Lower lobe of right lung (tissue), 2 donors: ENCODE measurements at places on chromosomes 7 and 10.
A peak's percentile ranks its signal among the peaks of the same experiment; 100 is the strongest.

- DNase-seq = peak; percentile 95
Observed at GRCh38 chr10:30434273-30435072, 489 bp downstream of the MAP3K8 start.

GRCh38 chr7:52260046-52260665, 775.3 kb upstream of the POM121L12 start:
- no peak for DNase-seq

DNA sequence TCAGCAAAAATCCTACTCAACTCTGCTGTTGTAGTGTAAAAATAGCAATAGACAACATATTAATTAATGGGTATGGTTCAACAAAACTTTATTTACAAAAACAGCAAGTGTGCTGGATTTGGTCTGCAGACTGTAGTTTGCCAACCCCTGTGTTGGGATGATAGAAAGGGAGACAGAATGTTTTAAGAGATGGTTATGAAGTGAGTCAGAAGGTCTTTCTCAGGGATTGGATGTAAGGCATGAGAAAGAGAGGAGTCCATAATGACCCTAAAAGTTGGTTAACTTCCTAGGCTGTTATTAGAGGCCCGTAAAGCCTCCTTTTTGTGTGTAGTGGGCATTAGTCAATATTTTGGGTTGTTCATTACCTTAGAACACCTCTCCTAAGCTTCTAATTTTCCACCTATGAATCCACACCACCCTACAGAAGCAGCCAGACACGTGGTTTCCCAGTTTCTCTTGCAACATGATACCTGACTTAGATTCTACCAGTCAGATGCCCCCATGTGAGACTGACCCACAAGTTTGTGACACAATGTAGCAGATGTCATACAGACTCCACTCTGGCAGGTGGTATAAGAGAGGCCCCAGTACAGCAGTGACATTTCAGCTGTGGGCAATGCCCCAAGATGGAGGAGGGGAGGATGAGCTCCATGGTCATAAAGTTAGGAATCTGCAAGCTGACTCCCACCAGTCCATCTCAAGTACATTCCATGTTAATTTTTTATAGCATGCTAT, 1015.6 kb downstream of the KCNMA1 start:
- DNase-seq = no peak

- peak; percentile 57 for DNase-seq
Observed at GRCh38 chr7:94394437-94395140, at the start of gene COL1A2. TSS of gene COL1A2 (plus strand) at chr7:94394895. CDS start at chr7:94395032, 137 bp downstream.

DNA sequence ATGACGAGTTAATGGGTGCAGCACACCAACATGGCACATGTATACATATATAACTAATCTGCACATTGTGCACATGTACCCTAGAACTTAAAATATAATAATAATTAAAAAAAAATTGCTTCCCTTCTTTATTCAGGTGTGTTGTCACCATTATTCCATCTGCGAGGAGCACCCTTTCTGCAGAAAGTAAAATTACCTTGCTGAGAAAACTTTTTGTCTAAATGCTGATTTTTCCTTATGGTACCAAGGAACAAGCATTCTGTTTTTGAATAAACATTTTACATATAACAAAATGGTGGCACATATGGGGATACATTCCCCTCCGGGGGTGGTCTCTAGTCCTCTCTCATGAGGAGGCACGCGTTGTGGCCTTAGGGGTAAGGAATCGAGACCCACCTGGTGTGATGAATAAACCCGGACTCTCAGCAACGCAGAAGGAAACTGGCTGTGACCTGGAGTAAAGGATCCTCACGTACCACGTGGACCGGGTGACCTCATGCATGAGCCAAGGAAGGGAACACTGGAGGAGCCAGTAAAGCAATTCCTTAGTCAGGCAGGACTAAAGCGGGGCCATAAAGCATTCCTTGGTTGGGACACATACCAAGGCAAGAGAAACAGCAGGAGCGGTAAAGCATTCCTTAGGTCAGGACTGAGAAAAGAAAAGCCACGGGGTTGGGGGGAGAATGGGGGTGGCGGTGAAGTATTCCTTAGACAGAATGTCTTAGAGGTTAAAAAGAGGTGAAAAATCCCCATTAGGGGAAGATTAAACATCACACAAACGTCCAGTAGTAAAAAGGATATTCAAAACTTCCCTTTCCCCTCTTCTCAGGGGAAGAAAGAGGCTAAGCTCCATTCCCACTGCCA, 20.8 kb upstream of the OPTN start:
- DNase-seq = no peak

DNA sequence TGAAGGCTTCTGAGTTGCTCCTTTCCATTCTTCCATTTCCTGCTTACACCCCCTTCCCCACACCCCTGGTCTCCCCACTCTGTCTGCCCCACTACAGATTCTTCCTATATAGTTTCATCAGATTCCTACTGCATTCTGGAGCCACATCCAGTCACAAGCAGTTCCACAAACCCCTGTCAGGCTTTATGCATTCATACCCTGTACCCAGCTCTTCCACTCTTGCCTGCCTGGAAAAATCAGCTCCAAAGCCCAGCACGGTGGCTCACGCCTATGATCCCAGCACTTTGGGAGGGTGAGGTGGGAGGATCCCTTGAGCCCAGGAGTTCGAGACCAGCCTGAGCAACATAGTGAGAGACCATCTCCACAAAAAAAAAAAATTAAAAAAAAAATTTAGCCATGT, 60.4 kb downstream of the C10orf67 start:
- DNase-seq = no peak

- DNase-seq = no peak
Observed at GRCh38 chr10:9102026-9102425, 1047.5 kb downstream of the GATA3 start.

- DNase-seq = no peak
Observed at GRCh38 chr10:62467527-62467926, 93.4 kb downstream of the ZNF365 start.

GRCh38 chr7:132446260-132446659, 130.0 kb downstream of the PLXNA4 start:
- DNase-seq = no peak

GRCh38 chr10:86224354-86225102, 142.1 kb downstream of the GRID1 start:
- peak; percentile 15 for DNase-seq

GRCh38 chr10:101053516-101053915, 8.3 kb upstream of the KAZALD1 start:
- no peak for DNase-seq

GRCh38 chr7:101814081-101814990, 3.1 kb upstream of the CUX1 start:
- DNase-seq = peak; percentile 82

DNA sequence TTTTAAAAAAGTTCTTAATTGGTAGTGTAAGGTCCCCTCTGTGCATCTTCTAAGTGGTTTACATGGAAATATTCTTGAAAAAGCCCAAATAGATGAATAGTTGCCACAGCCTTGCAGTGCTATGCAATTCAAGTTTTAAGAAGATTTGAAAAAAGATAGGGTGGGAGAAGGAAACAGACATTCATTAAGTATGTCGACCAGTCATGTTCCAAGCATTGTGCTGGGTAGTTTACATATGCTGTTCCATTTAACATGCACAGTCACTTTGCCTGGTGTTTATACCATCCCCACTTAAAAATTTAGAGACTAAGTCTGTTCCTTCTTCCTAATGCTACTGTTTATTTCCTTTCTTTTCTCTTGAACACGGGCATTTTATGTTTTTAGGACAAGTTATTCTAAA, 28.1 kb upstream of the NAMPT start:
- DNase-seq = no peak

GRCh38 chr10:110993024-110993693, 73.8 kb downstream of the SHOC2 start:
- DNase-seq = no peak

DNA sequence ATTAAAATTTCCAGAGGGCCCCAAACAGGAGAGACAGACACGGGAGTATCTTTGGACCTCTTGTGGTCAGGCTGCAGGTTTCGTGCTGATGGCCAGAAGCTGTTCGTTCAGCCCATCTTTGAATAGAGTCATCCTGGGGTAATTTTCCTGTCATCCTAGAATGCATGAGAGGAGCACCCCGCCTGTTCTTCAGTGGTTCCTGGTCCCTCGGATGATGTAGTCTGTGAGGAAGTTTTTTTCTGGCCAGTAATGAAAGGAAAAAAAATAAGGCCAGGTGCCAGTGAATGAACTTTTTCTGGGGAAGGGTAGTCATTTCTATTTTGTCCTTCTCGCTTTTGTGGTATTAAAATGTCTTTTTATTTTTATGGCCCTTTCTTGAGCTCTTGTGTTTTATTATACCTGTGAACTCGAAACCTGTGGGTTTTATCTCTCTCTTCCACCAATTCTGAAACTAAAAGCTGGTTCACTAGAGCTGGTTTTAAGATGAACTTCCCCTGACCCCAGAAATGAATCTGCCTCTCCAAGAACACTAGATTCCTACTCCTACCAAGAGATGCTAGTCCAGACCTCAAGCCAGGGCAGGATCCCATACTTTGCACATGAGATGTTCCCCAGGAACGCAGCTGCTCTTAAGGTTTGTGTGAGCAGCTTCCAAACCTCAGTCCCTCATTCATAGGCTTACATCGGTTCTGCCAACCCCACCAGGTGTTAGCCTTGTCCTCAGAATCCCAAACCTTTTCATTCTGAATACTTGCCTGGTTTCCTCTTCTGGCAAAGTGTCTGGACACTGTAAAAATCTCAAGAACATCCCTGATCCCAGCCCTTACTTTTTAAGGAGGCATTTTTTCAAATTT, 15.4 kb upstream of the MEST start:
- no peak for DNase-seq

GRCh38 chr7:100483090-100483721, 521 bp upstream of the NYAP1 start:
- peak; percentile 81 for DNase-seq

DNA sequence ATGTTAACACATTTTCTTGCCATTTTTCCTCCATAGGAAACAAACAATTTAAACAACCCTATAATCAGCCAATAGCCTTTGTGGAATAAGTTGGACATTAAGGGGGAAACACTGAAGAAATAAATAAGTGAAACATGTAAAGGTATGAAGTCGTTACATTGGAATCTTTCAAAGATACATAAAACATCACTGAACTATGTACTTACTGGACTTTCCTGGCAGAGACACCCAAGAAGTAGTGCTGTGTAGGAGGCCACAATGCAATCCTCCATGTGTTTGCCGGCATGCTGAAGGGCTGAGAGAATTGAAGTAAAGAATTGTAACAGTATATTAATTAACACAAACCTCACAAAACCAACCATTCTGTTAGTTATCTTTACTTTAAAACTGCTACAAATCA, 76.5 kb upstream of the GRID1 start:
- DNase-seq = no peak

GRCh38 chr10:6124666-6125065, 35.8 kb downstream of the RBM17 start:
- DNase-seq = no peak

DNA sequence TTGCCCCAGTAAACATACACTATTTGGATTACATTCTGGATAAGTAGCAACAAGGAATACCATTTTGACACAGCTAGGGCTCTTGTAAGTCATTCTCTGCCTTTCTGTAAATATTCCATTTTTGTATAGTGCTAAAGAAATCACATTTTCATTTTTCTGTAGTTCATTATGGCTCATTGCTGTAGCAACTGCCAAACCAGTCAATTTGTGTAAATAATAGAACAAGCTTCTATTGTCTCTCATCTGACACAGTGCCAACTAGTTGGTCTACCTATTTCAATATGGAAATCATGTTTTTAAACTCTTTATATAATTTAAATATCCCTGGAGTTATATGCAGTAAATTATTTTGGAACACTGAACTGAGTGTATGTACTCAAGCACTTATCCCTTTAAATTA, 193.7 kb downstream of the RELN start:
- no peak for DNase-seq

- DNase-seq = no peak
Observed at GRCh38 chr10:95988702-95989101, 54.7 kb upstream of the CCNJ start.

GRCh38 chr10:49365275-49365674, 30.6 kb downstream of the DRGX start:
- no peak for DNase-seq

DNA sequence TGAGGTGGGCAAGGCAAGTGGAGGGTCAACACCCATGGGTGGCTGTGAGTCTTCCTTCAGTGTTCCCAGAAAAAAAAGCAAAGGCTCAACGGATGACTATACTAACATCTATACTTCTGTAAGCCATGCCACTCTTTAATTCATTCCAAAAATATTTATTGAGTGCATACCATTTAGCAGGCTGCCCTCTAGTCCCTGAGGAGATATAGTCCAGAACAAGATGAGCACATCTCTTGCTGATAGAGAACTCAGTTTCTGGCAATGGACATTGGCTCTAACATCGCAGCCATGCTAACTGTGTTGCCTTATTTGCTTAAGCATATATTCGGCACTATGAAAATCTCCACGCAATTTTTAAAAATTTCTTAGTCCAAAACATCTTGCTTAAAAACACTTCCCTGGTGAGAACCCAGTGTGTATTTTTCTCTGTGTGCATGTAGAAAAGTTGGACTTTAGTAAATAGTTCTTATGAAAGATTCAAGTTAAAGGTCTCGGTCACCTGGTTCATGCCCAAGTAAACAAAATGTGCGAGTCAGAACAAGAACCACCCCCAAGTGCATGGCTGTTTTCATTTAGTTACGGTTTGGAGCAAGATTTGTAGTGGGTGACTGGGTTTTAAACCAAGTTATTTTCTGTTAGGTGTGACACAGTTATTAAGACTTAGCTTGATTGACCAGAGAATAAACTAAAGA, 69.8 kb downstream of the MET start:
- DNase-seq = no peak

- DNase-seq = no peak
Observed at GRCh38 chr7:84845971-84846370, 340.9 kb downstream of the SEMA3D start.

GRCh38 chr7:36523371-36524101, 133.9 kb downstream of the ANLN start:
- no peak for DNase-seq

DNA sequence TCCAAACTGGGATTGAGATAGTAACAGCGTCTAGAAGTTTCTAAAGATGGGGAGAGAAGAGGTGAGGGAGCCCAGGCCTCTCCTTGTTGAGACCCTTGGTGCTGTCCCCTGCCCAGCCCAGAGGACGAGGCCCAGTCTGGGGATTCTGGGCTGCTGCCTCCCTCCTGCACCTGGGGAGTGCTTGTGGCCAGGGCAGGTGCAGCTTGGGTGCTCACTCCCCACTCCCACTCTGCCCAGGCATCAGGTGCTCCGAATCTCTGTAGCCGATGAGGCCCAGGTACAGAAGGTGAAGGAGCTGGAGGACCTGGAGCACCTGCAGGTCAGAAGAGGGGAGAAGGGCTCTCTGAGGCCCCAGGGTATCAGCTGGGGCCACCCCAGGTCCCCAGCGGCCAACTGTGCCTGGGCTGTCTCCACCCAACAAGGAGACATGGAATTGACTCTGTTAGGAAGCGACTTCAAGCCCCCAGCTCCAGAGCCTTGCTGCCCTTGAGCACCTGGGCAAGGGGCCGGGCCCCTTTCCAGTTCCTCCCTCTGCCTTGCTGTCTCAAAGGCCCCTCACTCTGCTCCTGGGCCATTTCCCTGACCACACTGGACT, 664 bp downstream of the CPA1 start:
- no peak for DNase-seq
